ENCODE measurements at places on chromosomes 16 and 17. TPM values are rescaled to one million over a fixed set of nuclear protein-coding genes. Genes with fewer than 3 reads are reported as not detected.
A peak's percentile ranks its signal among the peaks of the same experiment; 100 is the strongest.

Gene GNAO1
- 12.2 TPM for total RNA-seq

Gene GAS7
- 1.3 TPM for total RNA-seq

Gene SOX15
- 0.34 TPM for total RNA-seq

Gene HBM
- total RNA-seq: not detected

Gene AANAT
- total RNA-seq: not detected

Gene CSH1
- total RNA-seq: not detected

Gene KIF2B
- total RNA-seq: not detected

Gene ZFHX3
- 0.35 TPM for total RNA-seq

Gene DPEP2
- total RNA-seq: 11.6 TPM

Gene SGF29
- total RNA-seq: 60.0 TPM

Gene WIPI1
- total RNA-seq: 85.8 TPM

- H3K4me3 ChIP-seq: no peak overlapping the region
- H3K36me3 ChIP-seq: no peaks in the 10 kb centered on the region
- no peak overlapping the region for H3K27ac ChIP-seq
- DNase-seq: no peak
- no peaks in the 10 kb centered on the region for H3K27me3 ChIP-seq
Measured at GRCh38 chr16:88472069-88472468, 19.0 kb downstream of the ZFPM1 start.

DNA sequence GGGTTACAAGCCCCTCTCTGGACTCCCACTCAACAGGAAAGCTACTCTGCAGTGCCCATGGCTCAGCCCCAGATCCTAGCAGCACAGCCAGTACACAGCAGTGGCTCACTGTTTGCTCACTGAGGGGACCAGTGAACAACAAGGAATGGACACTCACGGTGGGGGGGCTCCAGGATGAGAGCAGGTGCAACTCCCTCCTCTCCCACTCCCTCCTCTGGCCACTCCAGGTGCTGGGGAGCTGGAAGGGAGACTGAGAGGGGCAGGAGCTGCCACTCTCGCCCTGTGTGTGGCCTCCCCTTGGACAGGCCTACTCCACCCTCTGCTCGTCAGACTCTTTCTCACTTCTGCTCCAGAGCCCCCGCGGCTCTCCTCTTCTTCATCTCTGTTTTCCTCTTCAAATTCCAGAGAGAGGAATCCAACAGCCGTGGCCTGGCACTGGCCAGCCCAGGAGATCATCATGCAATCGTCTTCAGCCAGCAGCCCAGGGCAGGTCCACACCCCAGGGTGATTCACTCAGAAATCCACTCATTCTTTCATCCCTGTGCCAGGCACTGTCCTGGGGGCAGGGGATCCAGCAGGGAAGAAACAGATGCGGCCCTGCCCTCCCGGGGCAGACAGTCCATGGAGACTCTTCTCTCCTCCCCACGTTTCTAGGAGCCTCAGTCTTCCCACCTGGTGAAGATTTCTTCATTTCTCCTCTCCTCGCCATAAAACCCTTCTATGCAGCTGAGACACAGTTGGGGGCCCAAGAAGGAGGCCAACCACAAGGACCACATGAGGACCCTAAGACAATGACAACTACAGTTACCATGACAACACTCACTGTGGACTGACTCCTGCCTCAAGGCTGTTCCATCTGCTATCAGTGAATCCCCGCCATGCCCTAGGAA, 30.7 kb downstream of the CFAP20 start:
- no peak overlapping the region for H3K27ac ChIP-seq
- no peaks in the 10 kb centered on the region for H3K4me1 ChIP-seq
- no peak for DNase-seq

DNA sequence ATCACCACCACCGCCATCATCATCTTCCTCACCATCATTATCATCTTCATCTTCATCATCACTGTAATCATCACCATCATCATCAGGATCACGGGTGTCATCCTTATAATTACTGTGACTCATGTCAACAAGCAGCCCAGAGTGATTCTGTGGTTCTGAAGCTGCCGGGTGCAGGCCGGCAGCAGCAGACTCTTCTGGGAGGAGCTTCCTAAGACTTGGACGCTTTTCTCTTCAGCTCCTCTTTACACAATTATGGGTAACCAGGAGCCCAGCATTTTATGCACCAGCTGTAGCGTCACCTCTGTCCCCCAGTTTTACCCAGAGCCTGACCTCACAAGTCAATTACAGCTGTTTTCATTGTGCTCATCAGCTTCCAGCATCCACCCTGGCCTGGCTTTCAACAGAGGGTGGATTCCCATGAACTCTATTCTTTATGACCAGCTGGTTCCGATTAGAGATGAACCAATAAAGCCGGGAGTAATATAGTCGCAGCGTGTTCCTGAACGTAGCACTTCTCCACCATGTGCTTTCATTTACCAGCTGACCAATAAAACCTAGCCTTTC, 275.8 kb downstream of the FOXL1 start:
- H3K27me3 ChIP-seq: no peaks in the 10 kb centered on the region
- no peak for DNase-seq
- no peak overlapping the region for H3K27ac ChIP-seq
- no peak overlapping the region for H3K4me3 ChIP-seq
- no peaks in the 10 kb centered on the region for H3K36me3 ChIP-seq

- H3K36me3 ChIP-seq: no peaks in the 10 kb centered on the region
- DNase-seq: no peak
- H3K27ac ChIP-seq: no peak overlapping the region
- peak overlapping the region; percentile 25 for H3K4me3 ChIP-seq
- H3K27me3 ChIP-seq: peaks cover 32% of the 10 kb centered on the region
Measured at GRCh38 chr16:23301251-23302044, 654 bp upstream of the SCNN1B start.

DNA sequence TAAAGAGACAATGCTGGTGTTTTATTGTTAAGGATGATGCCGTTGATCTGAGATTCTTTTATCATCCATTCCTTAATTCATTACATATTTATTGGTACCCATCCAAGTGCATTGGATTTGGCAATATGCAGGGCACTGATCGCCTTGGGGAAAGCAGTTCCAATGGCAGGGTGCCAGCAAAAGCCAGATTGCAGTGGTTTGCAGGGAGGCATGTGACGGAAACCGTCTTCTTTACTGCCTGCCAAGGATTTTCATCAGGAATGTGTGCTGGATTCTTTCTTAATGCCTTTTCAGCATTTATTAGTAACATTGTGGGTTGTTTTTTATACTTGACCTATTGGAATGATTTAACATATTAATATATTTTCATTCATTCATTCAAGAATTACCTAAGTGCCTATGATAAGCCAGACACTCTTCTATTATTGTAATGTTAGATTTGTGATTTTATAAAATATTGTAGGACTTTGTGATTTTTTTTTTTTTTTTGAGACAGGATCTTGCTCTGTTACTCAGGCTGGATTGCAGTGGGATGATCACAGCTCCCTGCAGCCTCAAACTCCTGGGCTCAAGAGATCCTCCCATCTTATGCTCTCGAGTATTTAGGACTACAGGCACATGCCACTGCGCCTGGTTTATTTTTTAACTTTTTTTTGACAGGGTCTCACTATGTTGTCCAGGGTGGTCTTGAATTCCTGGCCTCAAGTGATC, 93.4 kb upstream of the TNRC6A start:
- no peak overlapping the region for H3K27ac ChIP-seq
- no peak for DNase-seq
- peaks cover 17% of the 10 kb centered on the region for H3K27me3 ChIP-seq
- no peak overlapping the region for H3K4me3 ChIP-seq
- no peaks in the 10 kb centered on the region for H3K36me3 ChIP-seq
- H3K4me1 ChIP-seq: no peaks in the 10 kb centered on the region

DNA sequence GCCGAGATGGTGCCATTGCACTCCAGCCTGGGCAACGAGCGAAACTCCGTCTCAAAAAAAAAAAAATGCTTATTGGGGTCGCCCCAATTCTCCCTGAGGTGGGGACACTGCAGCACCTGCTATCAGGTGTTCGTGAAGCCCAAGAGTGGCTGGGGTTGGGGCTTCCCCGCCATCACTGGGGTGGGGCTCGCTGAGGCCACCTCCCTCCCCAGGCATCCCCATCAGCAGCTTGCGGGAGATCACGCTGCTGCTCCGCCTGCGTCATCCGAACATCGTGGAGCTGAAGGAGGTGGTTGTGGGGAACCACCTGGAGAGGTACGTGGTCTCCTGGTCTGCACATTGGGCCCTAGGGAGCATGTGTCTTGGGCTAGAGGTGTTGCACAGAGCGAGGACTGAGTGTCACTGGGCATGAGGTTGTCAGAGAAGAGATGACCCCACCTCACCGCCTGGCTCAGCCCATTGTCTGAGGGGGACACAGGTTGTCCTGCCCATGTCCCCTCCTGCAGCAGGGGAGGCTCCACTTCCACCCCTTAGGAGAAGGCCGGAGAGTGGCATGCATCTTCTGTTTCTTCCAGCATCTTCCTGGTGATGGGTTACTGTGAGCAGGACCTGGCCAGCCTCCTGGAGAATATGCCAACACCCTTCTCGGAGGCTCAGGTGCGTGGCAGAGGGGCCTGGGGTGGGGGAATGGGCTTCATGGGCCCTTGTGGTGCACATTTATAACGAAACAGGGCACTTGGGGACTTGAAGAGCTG, 4.9 kb downstream of the CDK10 start:
- H3K4me1 ChIP-seq: peaks cover 22% of the 10 kb centered on the region
- no peak for DNase-seq
- no peak overlapping the region for H3K27ac ChIP-seq
- peaks cover 5% of the 10 kb centered on the region for H3K36me3 ChIP-seq
- no peak overlapping the region for H3K4me3 ChIP-seq

- peaks cover 14% of the 10 kb centered on the region for H3K36me3 ChIP-seq
- H3K27ac ChIP-seq: no peak overlapping the region
- H3K4me3 ChIP-seq: peak overlapping the region; percentile 80
- H3K27me3 ChIP-seq: no peaks in the 10 kb centered on the region
Measured at GRCh38 chr17:37024181-37024637, 75.5 kb downstream of the AATF start.

DNA sequence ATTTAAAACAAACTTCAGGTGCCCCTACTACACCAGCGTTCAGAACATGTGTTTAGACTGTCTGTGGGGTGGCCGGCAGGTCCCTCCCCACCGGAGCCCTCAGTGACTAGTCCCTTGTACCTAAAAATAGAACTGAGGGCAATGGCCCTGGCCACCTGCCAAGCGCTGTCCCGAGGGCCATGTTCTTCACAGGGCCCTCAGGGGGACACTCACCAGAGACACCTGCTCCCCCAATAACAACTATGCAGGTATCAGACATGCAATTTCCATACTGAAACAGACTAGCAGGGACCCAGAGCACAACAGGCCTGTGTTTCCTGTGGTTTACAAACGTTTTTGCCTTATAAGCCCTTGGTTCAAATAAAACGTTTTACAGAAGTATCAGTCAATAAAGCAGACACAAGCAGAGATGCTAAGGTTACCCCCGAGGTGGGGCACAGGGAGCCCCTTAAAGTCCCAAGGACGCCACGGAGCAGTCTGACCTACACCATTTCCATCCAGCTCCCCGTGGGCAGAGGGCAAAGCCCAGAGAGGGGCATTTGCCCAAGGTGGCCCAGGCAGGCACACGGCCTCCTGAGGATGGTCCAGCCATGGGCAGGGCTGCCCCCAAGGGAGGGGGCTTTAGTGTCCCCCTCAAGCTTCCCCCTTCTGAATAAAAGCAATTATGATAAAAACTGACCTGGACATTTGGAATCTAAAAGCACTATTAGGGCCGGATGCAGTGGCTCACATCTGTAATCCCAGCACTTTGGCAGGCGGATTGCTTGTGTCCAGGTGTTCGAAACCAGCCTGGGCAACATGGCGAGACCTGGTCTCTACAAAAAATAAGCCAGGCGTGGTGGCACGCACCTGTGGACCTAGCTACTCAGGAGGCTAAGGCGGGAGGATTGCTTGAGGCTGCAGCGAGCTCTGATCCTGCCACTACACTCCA, 896 bp upstream of the MYLK3 start:
- no peak overlapping the region for H3K27ac ChIP-seq
- H3K4me3 ChIP-seq: no peak overlapping the region
- H3K4me1 ChIP-seq: no peaks in the 10 kb centered on the region
- no peaks in the 10 kb centered on the region for H3K27me3 ChIP-seq
- no peak for DNase-seq

DNA sequence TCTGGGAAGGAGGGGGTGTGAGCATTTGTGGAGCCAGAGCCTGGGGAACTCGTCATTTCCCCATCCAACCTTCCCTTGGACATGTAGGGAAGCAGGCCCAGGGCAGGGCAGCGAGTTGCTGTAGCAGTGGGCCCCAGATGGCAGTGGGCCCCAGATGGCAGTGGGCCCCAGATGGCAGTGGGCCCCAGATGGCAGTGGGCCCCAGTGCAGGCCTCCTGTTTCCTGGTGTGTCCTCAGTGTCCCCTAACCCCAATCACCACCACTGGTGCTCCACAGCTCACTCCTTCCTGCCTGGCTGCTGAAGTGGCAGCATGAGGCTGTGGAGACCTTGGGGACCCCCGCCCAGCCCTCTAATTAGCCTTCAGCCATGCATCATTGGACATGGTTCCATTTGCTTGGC, 4.5 kb downstream of the KCNJ12 start:
- no peak overlapping the region for H3K27ac ChIP-seq
- H3K27me3 ChIP-seq: peaks cover 4% of the 10 kb centered on the region
- no peak for DNase-seq
- H3K4me3 ChIP-seq: no peak overlapping the region
- H3K4me1 ChIP-seq: no peaks in the 10 kb centered on the region

DNA sequence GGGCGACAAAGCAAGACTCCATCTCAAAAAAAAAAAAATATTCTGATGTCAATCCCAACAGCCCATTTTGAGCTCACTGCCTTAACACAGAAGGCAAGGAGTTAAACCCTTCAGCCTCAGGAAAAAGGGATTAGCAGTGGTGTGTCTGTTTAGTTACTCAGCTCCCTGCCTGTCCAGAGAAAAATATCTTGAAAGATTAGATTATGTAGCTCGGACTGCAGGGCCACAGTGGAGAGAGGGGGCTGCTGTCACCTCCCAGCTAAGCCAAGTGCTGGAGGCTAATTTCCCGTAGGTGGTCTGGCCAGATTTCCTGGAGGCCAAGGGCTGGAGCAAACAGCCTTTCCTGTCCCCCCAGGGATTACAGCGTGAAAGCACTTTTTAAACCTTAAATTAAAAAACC, 50.3 kb downstream of the C16orf95 start:
- peaks cover 2% of the 10 kb centered on the region for H3K27me3 ChIP-seq
- no peaks in the 10 kb centered on the region for H3K4me1 ChIP-seq
- H3K27ac ChIP-seq: no peak overlapping the region

DNA sequence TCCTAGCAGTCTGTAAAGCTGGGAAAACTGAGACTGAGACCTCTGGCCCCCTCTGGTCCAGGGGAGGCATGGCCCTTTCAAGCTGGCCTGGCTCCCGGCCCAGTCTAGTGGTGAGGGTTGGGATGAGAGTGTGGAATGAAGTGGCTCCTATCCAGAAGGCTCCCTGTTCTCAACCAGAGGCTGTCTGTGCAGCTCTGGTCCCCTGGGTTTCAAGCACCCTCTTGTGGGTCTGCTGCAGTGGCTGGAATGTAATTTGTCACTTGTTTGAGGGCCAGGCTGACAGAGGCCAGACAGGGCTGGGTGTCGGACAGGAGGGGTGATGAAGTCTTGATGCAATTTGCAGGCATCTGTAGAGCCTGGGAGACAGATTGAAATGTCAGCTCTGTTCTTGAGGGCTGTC, 22.1 kb upstream of the PHF12 start:
- H3K27me3 ChIP-seq: no peaks in the 10 kb centered on the region
- no peak overlapping the region for H3K4me3 ChIP-seq
- DNase-seq: no peak
- H3K4me1 ChIP-seq: no peaks in the 10 kb centered on the region
- H3K36me3 ChIP-seq: no peaks in the 10 kb centered on the region

Measured in activated T-cell treated with anti-CD3 and anti-CD28 coated beads, Interleukin-2, amount 50 U/mL, for 72 hours (primary cell).